CD8-positive, alpha-beta memory T cell (primary cell): ENCODE measurements at places on chromosomes 5 and 9. TPM values are rescaled to one million over a fixed set of nuclear protein-coding genes. Genes with fewer than 3 reads are reported as not detected.

C5orf24 gene
- total RNA-seq, result 29.8 TPM

TRAF2 gene
- total RNA-seq, result 53.2 TPM

RNF180 gene
- total RNA-seq, result not detected

TCF7 gene
- 89.7 TPM for total RNA-seq

OTULINL gene
- total RNA-seq, result 19.6 TPM

HINT1 gene
- total RNA-seq, result 358 TPM

DNA sequence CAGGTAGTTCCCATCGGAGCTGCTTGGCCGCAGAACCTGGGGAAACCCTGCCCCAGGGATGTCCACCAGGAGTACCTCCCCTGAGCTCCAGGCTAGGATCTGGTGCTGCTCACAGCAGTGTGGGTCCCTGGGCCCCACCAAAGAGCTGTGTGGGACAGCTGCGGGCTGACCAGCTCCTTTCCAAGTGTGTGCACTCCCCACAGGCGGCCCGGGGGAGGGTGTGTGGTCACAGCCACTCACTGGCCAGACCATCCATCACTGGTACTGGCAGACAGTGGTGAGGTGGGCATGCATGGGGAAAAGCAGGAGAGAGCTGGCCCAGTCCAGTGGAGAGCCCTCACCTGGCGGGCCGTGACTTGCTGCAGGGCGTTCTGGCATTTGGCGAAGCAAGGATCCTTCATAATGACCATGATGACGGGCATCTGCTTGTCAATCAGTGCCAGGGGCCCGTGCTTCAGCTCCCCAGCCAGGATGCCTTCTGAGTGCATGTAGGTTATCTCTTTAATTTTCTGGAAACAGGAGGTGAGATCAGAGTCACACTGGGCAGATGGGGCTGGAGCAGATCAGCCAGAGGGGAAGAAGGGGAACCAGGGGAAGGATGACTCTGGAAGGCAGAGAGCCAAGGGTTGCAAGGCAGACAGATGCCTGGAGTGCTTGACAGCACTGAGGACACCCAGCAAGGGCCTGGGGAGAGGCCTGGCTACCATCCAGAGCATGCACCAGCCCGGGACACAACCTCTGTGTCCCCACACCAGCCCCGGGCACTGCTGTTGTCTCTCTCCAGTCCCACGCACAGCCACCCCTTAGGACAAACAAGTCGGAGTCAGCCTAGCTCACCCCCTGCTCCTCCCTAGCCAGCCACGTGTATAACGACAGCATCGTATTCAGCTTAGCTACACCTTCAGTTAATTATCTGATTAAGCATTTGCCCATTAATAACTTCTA is 12.8 kb upstream of the MAPK9 start:
- no peak for DNase-seq

DNA sequence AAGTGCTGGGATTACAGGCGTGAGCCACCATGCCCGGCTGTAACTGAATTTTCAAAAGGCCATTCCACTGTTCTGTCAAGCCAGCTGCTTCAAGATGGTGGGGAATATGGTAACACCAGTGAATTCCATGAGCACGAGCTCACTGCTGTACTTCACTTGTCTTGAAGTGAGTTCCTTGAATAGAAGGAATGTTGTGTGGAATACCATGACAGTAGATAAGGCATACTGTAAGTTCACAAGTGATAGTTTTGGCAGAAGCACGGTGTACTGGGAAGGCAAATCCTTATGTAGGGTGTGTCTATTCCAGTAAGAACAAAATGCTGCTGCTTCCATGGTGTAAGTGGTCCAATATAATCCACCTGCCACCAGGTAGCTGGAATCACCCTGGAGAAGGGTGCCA is 6.6 kb upstream of the PRXL2C start:
- no peak for DNase-seq

GRCh38 chr5:9903801-9904200 is 273.6 kb upstream of the TAS2R1 start:
- DNase-seq, result no peak

GRCh38 chr9:97632248-97632984 is 752 bp downstream of the TSTD2 start:
- DNase-seq, result no peak

DNA sequence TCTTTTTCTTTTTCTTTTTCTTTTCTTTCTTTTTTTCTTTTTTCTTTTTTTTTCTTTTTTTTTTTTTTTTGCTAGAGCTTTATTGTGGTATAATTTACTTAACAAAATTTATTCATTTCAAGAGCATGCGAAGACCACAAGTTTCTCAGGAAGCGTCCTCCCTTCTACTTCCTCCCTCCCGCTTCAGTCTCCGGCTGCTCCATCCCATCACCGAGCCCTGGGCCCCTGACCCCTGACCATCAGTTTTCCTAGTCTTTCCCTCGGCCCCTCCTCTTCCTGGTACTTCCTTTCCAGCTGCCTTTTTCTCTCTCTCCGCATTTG is 34.7 kb downstream of the C9orf152 start:
- no peak for DNase-seq

DNA sequence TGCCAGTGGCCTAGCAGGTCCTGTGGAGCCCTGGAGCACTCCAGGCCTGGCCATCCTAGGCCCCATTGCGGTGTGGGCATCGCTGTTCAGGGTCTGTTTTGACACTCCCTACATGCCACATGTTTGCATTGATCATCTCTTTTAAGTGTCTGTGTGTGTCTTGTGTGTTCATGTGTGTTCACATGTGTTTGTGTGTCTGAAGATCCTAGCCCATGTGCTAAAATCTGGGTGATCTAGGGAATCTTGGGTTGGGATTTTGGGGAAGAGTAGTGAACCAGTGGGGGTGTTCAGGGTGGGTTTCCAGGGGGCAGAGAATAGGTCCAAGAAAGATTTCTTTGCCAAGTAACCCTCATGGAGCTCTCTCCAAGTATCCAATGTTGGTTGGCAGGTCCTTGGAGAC is 8.4 kb downstream of the PSD2 start:
- DNase-seq, result no peak

DNA sequence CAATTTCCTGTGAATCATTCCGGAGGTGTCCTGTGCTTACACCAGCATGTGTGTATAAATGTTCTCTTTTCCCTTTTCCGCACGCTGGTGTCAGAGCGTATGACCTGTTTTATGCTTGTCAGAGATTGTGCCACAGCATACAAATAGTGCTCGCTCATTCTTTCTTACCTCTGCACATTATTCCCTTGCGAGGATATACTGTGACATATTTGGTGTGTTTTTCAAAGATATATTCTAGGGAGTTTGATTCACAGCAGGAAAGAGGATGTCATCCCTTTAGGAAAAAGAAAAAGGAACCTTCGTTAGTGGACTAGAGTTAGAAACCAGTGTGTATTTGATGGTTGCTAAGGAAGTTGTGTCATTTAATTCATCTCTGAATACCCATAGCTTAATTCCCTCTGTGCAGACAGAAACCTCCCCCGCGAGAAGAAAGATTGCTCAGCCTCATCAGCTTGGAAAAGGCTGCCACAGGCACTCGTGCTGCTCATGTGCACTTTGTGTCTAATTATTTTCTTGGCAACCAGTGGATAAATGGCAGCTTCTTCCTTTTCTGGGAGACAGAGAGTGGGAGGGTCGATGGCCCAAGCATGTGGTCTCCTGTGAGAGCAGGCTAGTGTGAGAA is 14.7 kb upstream of the CCIN start:
- DNase-seq, result no peak
